Cardiac septum (tissue), 1 donor: ENCODE measurements at places on chromosomes 2 and 18. TPM values are rescaled to one million over a fixed set of nuclear protein-coding genes. Genes with fewer than 3 reads are reported as not detected.

GPR155 gene
- total RNA-seq = 10.9 TPM

SOWAHC gene
- total RNA-seq = 2.4 TPM

TGFBRAP1 gene
- total RNA-seq = 9.8 TPM

ALPP gene
- not detected for total RNA-seq

YES1 gene
- total RNA-seq = 26.2 TPM

ERICH2 gene
- total RNA-seq = 1.7 TPM

ALK gene
- not detected for total RNA-seq

G6PC2 gene
- total RNA-seq = not detected
